ENCODE measurements at places on chromosomes 3 and 15. TPM values are rescaled to one million over a fixed set of nuclear protein-coding genes. Genes with fewer than 3 reads are reported as not detected.
A peak's percentile ranks its signal among the peaks of the same experiment; 100 is the strongest.

GRCh38 chr3:6860149-6860953, 564 bp upstream of the GRM7 start:
- no peak for DNase-seq

GRCh38 chr3:102136183-102136582, 286.9 kb downstream of the NFKBIZ start:
- no peak for DNase-seq

The FBN1 gene
- 168 TPM for polyA plus RNA-seq

The TBL1XR1 gene
- polyA plus RNA-seq: 72.0 TPM

GRCh38 chr3:7226393-7226792, 365.5 kb downstream of the GRM7 start:
- DNase-seq: no peak

The C3orf33 gene
- polyA plus RNA-seq: 3.1 TPM

The RBM6 gene
- polyA plus RNA-seq: 79.4 TPM

GRCh38 chr15:47588958-47589357, 128.3 kb upstream of the SEMA6D start:
- DNase-seq: no peak

The COLQ gene
- 24.7 TPM for polyA plus RNA-seq

The SRGAP3 gene
- 22.3 TPM for polyA plus RNA-seq

The RGMA gene
- 65.4 TPM for polyA plus RNA-seq

The MESP2 gene
- 0.35 TPM for polyA plus RNA-seq

The DUOXA2 gene
- polyA plus RNA-seq: not detected

The NMD3 gene
- polyA plus RNA-seq: 38.0 TPM

DNA sequence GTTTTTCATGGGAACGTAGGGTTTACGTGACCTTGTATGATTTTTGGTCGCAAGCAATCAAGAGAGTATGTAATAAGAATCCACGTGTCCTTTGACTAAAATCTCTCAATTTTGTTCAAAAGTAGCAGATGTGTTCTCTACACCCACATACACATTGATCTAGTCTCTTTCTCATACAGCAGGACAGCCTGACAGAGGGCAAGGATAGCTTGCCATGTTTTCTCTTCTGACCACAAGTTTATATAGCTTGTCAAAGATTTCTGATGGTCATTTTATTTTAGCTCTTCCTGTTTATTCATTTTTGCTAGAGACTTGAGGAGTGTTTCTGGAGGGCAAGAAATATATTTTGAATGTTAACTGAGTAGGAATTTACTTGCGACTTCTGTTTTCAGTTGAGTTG, 570.2 kb upstream of the ALCAM start:
- DNase-seq: no peak

GRCh38 chr15:94858449-94858848, 627.1 kb downstream of the MCTP2 start:
- DNase-seq: no peak

DNA sequence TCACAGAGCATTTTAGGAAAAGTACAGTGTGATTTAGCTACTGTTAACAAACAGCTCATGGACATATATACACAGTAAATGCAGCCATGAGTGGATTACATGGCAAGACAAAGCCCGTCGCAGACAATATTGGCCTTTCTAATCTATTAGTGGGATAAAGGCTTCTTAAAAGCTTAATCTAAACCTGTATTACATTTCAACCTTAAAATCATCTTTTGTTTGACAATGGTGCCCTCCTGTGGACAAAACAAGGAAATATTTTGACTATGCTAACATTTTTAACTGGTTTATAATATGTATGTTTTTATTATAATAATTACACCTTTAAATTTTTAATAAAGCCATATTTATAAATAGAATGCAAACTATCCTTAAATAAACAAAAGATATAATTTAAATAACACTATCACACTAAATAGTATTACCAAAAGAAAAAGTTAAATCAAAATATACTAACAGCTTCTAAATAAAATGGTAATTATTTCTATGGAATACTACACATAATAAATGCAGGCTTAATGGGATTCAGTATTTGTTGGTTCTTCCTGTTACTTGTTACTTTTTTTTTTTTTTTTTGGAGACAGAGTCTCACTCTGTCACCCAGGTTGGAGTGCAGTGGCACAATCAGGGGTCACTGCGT, 38.6 kb downstream of the TAFA4 start:
- peak; percentile 20 for DNase-seq

GRCh38 chr15:38899300-38899699, 334.7 kb upstream of the RASGRP1 start:
- no peak for DNase-seq

The SSUH2 gene
- 3.5 TPM for polyA plus RNA-seq

GRCh38 chr3:192237992-192238608, 489.2 kb downstream of the FGF12 start:
- DNase-seq: no peak

The GABRA5 gene
- polyA plus RNA-seq: 0.25 TPM

DNA sequence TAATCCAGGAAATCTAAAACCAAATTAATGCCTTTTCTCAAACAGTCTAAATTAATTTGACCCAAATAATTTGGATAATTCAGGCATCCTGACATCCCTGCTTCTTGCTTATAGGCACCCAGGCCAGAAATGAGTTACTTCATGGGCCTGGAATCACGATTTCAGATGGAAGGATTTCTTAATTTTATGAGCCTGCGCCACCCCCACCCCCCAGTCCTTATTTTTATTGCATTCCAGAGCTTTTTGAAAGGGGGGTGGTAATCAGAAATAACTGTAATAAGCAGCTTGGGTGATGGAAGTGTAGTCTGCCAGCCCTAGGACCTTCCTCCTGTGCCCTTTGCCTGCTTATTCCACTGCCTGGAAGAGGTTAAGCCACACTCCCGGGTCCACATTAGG, 1.3 kb downstream of the AP2M1 start:
- no peak for DNase-seq

GRCh38 chr15:101504373-101504772, 14.9 kb upstream of the PCSK6 start:
- DNase-seq: no peak

The UROC1 gene
- polyA plus RNA-seq: 0.10 TPM

GRCh38 chr15:89531796-89532537, 35.6 kb upstream of the RHCG start:
- DNase-seq: no peak

DNA sequence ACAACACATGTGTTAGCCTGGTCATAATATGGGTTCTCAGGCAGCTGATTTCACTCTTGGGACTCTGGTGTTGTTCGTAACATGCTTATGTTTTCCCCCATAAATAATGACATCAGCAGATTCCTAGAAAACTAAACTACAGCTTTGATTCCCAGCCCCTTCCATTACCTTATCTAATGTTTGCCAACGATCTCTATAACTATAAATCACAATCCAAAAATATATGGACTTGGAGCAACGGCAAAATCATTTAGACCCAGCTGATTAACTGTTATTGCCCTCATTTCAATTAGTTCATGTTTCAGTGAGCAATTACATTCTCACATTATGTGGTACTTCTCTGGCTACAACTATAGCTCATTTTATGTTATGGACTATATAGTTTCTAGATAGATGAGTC, 531.3 kb downstream of the MAGI1 start:
- no peak for DNase-seq

DNA sequence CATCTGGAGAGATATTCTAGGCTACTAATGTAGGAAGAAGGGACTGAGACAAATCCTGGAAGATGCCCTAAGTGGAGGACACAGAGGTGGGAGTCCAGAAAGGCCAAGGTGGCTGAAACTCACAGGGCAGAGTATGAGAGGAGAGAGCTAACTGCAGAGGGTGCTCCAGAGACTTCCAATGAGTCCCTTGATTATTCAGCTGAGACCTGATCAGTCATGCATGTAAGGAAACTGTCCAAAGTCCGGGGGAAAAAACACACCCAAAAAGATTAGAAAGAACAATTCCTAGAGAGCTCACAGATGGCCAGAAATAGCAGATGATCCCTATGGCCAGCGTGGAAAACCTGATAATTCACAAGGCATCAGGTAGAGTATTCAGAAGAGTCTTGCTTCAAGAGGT, 18.7 kb upstream of the FOXP1 start:
- DNase-seq: no peak

The SEMA4B gene
- polyA plus RNA-seq: 7.4 TPM

- no peak for DNase-seq
Measured at GRCh38 chr3:189202106-189202505, 30.3 kb downstream of the TPRG1 start.

The EIF5A2 gene
- polyA plus RNA-seq: 3.1 TPM

DNA sequence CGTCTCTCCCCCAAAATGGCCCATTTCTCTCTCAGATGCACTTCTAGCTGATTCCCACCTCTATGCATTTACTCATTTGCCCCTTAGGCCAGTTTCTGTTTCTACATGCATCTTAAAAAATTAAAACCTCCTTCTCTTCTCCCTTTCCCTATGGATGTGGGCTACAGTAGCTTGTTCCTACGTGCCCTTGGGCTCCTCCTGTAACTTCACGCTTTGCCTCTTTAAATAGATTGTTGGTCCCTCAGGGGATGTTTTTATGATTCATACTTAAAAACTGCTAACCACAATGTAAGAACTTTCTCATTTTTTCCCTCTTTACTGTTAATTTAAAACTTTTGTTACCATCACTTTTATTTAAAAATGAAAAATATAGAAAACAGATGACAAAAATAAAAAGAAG, 185.6 kb upstream of the MRPL3 start:
- DNase-seq: no peak

The GOLGA6L9 gene
- 3.9 TPM for polyA plus RNA-seq

DNA sequence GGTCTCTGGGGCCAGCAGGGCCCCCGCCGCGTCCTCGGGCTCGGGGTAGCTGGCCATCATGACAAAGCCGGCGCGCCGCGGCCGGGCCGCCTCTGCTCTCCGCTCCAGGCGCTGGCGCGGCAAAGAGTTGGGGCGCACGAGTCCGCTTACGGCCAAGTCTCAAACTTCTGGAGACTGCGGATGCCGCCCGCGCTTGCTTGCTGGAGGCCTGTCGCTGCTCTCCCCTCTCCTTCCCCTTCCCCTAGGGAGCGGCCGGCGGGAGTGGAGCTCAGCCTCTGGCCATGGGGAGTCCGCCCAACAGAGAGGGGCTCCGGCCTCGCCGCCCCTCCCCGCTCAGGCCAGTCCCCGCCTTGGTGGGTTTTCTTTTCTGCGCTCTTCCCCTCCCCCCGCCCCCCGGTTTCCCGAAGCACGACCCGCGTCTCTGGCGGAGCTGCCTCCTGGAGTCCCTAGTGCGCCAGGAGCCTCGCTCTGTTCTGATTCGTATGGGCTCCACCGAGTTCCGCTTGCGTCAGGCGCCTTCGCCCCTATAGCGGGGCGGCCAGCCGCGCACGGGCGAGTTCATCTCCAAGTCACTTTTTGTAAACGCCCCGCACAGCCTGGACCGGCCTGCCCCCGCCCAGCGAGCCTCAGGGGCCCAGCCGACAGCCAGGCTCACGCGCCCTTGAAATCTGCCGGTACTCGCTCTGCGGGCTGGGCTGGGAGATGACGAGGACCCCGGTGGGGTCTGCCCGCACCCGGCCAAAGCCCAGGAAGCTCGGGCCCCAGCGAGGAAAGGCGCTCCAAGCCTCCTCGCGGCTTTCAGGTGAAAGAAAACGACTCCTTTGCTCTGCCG, at the start of the genes FOXL2 and FOXL2NB:
Gene FOXL2 (minus strand): TSS at position 475 of the 832 bp plus-strand sequence. CDS start 415 bp downstream, at position 60.
Gene FOXL2NB (plus strand): TSS at position 555 of the 832 bp plus-strand sequence. CDS start 148 bp downstream, at position 703.
- no peak for DNase-seq

The RLBP1 gene
- 0.28 TPM for polyA plus RNA-seq

The LRRC2 gene
- 5.2 TPM for polyA plus RNA-seq

GRCh38 chr15:55770261-55770660, 27.3 kb upstream of the PRTG start:
- no peak for DNase-seq

The SLC28A1 gene
- polyA plus RNA-seq: 0.39 TPM

DNA sequence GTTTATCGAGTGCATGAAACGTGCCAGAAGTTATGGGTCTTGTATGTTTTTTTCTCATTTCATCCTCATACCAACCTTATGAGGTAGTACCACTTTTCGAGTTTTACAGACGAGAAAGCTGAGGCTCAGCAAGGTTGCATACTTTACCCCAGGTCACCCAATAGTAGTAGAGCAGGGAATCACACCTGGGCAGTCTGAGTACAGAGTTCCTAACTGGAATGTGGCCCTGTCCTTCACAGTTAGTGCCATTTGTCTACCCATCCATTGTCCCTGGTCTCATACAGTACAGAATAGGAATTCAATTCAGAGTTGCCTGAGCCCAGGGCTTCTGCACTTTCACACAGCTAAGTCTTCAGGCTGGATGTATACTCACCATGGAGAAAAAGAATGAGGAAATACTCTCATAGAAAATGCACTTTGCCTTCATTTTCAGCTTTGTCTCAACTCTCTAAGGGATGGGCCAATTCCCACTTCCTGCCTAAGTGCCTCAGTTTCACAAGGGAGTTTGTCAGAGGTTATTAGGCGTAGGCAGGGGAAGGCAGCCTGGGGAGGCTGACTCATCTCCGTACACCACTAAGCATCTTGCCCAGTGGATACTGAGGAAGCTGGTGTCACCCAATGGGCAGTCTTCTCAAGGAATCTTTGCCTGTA, 93.2 kb downstream of the TMEM212 start:
- DNase-seq: no peak

The PLXNB1 gene
- 17.3 TPM for polyA plus RNA-seq

DNA sequence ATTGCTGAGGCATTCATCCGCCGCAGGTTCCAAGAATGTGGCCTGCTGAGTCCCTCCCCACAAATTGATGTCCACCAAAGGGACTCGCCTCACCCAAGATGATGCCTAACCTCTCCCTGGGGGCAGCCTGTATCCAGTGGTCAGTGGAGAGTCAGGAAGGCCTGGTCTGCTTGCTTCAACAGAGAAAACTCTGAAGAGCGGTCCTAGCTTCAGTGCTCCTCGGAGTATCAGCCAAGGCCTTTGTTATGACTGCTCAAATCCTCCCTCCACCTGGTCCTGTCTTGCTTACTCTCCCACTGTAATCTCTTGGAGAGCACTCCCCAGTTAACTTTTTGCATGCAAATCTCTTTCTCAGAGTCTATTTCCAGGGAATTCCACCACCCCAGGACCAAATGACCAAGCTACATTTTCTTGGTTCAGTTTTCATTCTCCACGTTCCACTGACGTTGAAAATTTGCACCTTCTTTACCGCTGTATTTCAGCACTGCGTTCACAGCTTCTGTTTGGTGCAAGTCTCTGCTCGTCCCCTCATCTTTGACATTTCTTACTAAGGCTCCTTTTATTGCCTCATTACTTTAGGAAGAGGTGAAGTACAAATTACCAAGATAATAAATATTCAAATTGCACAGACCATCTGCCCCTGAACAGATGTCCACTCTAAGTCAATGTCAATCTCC, 22.3 kb downstream of the CMTM7 start:
- no peak for DNase-seq

DNA sequence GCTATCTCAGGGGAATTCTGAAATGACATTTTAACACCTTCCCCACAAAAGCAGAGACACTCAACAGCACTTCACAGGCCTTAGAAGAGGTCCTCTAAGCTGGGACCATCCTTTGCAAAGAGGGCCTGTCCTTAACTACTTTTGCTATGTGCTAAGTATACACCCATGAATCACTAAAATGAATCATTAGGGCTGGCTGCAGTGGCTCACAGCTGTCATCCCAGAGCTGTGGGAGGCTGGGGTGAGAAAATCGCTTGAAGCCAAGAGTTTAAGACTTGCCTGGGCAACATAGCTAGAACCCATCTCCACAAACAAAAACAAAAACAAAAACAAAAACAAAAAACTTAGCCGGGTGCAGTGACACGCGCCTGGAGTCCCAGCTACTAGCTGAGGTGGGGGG, 53.9 kb upstream of the MELTF start:
- no peak for DNase-seq
